ENCODE measurements at places on chromosomes 16 and 17.

- DNase-seq, result no peak
These were observed 8.0 kb upstream of the TOP2A start for GRCh38 chr17:40425741-40426140.

DNA sequence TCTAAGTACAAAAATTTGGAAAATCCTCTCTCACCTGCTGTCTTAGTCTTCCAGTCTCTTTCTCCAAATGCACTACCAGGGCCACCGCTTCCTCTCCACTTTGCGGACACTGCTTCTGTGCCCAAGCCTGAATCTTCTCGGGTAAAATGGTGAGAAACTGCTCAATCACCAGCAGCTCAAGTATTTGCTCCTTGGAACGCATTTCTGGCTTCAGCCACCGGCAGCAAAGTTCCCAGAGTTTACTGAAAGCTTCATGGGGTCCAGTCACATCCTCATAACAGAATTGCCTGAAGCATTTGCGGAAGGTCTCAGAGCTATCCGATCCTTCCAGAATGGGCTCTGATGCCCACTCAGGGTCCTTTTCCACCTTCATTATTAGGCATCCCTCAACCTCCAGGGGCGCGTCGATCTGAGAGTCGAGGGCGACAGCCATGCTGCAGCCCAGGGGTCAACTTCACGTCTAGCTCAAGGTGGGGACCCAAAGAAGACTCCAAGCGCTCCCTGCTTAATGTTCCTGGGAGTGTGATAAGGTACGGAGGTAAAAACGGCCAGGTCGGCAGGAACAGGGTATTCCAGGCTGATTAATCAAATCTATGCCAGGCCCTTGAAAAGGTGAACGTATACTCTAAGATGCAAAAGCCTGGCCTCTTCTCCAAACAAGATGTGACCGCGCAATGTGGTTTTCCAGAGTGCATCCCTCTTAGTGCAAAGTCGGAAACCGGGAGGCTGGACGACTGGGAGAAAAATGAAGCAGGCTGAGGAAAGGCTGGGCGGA is 763 bp downstream of the ZKSCAN2 start:
- DNase-seq, result no peak

DNA sequence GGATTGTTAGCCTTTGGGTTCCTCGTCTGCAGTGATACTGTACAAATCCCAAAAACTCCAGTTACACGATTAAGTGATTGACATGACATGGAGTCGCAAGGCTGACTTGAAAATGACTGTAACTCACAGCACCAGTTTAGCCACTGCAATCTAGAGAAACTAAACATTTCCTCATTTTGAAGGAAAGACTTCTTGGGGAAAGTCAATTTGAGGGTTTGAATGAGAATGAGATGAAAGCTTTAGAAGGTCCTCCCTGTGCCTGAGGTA is 4.8 kb downstream of the BANP start:
- no peak for DNase-seq

DNA sequence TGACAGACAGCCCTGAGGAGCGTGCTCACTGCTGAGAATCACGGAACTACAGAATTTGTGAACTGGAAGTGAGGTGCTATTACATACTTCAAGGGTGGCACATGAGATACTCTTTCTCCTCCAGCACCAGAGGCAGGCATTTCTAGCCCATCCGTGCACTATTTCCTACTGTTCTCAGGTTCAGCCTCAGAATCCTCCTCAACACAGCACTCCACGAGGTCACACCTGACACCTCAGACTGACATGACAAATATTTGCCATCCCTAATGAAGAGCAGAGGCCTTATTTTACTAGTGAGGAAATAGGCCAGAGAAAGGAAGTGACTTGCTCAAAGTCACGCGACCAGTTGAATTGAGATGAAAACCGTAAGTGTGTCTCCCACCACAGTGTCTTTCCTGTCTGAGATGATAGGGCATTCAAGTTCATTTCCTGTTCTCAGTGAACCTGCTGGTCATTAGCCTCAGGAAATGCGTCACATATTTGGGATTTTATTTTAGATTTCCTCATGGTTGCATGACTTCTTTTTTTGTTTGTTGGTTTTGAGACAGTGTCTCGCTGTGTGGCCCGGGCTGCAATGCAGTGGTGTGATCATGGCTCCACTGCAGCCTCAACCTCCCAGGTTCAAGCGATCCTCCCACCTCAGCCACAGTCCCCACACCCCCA is 23.6 kb downstream of the SEZ6 start:
- DNase-seq, result no peak

GRCh38 chr17:72393553-72393952 is 272.7 kb downstream of the SOX9 start:
- no peak for DNase-seq

GRCh38 chr16:22632606-22633005 is 121.9 kb downstream of the NPIPB5 start:
- DNase-seq, result no peak

DNA sequence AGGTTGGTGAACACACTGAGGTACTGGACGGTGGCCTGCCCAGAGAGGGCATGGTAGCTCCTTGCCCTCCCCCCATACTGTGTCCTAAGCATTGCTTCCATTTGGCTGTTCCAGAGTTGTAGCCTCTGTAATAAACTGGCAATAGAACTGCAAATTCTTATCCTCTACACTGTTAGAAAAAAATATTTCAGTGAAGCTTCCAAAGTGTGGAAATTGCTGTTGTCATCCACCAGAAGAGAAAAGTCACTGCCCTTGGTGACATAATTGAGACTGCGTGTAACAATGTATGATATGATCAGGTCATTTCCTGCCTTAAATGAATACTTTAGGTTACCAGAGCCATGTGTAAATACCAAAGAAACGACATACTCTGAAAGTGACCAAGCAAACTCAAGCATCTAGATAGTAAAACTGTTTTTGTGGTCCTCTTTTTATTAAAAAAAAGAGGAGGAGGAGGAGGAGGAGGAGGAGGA is 65.9 kb downstream of the CEP95 start:
- DNase-seq, result no peak

- no peak for DNase-seq
These were observed 55.3 kb downstream of the NUP88 start for GRCh38 chr17:5364156-5364555.

- DNase-seq, result no peak
These were observed at the start of gene BEAN1 for GRCh38 chr16:66427036-66427860. BEAN1 (plus strand) TSS chr16:66427295; CDS start chr16:66437677, 10,382 bp downstream.

DNA sequence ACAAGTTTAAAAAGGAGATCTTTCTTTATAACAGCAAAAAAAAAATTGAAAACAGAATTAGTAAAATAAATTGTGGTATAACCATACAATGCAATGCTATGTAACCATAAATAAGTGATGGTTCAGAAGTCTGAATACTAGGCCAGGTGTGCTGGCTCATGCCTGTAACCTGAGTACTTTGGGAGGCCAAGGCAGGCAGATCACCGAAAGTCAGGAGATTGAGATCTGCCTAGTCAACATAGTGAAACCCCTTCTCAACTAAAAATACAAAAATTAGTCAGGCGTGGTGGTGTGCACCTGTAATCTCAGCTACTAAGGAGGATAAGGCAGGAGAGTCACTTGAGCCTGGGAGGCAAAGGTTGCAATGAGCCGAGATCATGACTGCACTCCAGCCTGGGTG is 34.6 kb downstream of the CCT6B start:
- no peak for DNase-seq

DNA sequence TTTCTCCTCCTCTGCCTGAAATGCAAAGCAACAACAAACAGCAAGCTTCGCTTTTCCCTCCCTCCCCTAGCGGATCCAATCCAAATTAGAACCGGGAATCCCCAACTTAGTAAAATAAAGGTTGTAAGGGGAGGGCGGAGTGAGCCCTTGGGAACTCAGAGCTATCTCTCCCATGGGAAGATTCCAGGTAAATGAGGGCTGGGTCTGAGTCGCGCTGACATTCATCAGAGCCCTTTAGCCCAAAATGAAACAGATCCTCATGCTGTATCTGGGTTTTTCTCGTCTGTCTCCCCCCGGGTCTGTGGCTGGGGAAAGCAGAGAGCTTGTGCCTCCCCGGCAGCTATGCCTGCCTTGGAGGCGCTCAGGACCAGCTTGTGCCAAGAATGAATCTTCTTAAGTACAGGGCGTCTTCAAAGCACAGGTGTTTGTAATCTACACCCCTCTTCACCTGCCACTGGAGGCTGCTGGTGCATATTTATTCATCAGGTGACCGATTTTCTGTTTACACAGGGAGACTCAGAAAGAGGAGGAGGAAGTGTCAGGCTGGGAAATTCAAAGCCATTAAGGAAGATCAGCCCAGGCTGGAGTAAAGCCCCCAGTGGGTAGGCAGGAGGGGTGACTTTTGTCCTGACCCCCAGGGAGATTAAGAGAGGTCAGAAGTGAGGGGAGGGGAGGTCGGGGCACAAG is 55.0 kb upstream of the GSE1 start:
- DNase-seq, result no peak

DNA sequence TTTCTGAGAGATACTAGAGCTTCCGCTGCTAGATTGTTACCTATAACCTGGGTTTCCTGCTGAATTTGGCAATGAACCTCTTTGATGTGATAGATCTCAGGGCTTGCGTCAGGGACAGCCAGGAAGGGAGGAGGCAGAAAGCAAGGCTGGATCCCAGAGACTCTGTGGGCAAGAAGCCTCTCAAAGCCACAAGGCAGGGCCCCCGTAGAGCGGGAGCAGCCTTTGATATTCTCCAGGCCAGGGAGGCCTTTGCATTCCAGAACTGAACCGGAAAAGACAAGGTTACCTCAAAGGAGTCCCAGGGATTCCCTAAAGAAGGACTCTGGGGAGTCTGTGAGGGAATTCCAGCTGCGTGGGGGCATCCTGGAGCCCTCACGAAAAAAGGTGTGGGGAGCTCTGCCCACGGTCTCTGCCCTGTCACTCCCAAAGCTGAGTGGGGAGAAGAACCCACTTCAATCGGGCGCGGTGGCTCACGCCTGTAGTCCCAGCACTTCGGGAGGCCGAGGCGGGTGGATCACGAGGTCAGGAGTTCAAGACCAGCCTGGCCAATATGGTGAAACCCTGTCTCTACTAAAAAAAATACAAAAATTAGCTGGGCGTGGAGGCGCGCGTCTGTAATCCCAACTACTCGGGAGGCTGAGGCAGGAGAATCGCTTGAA is 14.3 kb upstream of the SCIMP start:
- no peak for DNase-seq

DNA sequence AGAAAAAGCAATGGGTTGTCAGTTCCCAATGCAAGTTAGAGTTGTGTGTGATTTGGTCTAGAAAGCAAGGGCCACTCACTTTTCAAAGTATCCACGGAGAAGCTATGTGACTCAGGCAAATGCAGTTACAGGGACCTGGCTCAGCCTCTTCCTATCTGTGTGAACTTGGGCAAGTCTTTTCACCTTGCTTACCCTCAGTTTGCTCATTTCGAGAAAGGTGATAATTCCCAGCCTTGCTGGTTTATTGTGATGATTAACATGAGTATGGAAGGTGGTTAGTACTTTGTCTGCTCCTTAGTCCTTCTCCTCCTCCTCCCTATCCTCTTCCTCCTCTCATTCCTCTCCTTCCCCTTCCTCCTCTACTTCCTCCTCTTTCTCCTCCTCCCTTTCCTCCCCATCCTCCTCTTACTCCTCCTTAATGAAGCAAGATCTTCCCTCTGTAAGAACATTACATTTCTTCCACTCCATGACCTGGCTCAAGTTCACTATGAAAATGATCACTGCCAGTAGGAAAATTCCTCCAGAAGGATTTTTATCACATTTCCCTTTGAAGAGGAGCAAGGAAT is 204.0 kb downstream of the GRIN2A start:
- DNase-seq, result no peak

DNA sequence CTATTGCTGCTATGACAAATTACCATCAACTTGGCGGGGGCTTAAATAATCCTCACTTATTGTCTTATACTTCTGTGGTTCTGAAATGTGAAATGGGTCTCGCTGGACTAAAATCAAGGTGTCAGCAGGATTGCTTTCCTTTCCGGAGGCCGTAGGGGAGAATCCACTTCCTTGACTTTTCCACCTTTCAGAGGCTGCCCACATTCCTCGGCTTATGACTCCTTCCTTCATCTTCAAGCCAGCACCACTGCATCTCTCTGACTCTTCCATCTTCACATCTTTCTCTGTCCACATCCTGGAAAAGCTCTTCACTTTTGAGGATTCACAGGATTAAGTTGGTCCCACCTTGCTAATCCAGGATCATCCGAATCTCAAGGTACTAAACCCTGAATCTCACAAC is 217.8 kb downstream of the GRIN2A start:
- DNase-seq, result no peak

- no peak for DNase-seq
These were observed 27.9 kb downstream of the SREBF1 start for GRCh38 chr17:17808706-17809432.

DNA sequence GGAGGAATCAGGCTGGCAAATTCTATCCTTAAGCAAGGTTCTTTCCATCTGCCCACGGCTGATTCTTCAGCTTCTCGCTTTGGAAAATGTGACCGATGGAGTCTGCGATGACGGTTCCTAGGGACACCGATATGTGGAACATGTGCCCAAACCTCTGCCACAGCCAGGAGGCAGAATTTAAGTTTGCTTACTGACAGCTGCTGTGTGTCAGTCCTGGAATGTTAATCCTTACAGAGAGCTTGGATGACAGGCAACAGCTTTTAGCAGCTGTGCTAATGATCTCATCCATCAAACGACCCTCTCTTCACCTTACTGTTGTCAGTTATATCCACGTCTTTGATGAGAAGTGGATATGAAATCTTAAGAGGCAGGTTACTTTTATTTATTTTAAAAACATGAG is 11.4 kb upstream of the MYH13 start:
- DNase-seq, result no peak

DNA sequence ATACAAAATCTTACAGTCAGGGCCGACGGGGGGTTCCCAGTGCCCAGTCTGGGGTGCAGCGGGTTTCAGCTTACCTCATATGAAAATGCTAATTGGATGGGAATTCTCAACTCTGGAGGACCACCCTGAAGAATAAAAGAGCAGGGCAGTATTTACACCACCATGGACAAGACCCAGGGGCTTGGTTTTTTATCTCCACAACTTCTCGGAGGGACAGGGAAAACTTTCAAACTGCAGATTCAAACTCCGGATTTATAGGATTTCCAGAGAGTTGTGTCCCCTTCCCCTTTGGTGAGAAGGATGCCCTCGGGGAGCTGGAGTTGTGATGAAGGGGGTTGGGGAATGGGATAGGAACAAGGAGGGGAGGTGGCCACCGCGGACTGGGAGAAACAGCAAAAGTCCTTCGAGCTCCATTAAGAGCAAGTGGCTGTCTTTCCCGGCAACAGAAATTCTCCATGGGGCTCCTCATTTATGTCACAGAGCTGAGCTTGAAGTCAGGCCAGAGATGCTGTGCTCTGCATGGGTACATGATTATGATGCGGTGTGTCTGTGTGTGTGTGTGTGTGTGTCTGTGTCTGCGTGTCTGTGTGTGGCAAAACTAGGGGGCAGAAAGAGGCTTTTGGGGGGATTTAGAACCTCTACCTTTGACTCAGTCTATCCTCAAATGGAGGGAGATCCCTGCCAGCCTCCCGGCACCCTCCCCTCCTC is 15.7 kb downstream of the FOXL1 start:
- DNase-seq, result no peak

Data from hematopoietic multipotent progenitor cell treated with erythropoietin and hydrocortisone succinate and interleukin-3 and kit ligand, for 15 days (in vitro differentiated cells).